ENCODE measurements at places on chromosomes 6 and 20.

- peak; percentile 66 for DNase-seq
Measured at GRCh38 chr20:22684072-22684762, 99.8 kb upstream of the FOXA2 start.

- no peak for DNase-seq
Measured at GRCh38 chr6:88179692-88180091, 13.5 kb upstream of the CNR1 start.

DNA sequence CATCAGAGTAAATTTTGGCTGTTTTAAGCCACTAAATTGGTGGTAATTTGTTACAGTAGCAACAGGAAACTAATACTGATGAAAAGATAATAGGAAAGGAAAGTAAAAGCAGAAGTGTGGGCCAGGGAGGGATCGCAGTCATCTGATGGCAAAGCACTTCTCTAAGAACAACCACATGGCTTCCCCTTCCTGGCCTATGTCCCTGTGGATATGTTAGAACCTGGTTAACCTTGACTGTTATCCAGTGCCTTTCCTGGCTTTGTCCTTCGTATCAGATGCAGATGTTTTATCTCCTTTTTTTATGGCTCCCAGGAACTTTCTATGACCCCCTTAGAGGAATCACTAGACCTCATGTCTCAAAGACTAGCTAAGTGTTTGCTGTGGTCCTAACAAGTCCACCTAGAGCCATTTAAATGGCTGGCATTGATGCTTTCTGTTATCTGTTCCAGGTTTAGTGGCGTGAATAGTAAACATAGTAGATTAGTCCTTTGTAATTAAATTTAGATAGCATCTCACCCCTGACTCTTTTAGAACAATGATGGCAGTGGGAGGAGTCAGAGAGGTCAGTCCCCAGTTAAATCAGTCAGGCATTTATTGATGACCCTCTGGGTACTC lies 79.2 kb upstream of the PHACTR2 start:
- no peak for DNase-seq

GRCh38 chr6:54515013-54515412 lies 206.8 kb downstream of the TINAG start:
- DNase-seq = no peak

DNA sequence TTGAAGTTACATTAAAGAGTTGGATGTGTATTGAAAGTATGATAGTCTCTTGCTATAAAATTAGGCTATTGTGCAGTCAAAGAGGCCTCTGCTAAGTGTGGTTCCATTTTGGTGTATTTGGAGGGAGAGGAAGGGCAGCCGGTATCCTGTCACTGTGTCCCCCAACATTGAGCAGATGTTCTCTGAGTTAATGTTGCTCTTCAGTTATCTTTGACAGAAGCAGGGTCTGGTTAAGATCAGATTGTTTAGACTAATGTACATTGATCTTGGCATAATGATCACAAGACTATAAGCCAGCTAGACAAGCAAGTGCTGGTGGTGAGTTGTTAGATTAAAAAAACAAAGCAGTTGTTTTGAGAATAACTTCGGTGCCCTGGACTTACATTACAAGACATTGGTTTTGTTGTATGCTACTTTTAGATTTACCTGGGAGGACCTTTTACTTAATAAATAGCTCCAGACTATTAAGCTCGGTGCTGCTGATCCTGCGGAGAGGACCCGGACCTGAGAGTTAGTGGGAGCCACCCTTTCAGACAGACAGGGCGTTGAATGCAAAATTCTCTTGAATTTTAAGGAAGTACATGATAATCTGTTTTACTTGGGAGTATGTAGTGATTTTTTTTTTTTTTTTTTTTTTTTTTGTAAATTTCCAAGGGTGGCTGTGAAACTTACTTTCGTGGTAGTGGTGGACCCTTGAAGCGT lies 97.8 kb downstream of the JARID2 start:
- no peak for DNase-seq

DNA sequence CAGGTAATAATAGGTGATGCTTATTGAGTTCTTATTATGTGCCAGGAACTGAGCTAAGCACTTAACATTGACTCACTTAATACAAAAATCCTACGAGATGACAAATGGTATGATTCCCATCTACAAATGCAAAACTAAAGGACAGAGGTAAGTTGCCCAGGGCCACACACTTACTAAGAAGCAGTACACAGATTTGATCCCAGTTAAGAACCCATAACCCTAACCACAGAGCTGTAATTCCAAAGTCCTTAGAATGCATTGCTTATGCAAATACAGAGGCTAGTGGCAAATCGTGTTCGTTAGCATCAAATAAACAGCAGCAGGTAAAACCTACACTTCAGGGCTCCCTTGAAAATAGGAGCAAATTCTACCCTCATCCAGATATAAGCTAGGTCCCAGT lies 104.0 kb downstream of the SASH1 start:
- no peak for DNase-seq

- no peak for DNase-seq
Measured at GRCh38 chr20:46746956-46747526, 37.6 kb downstream of the SLC2A10 start.

- DNase-seq = no peak
Measured at GRCh38 chr6:80156221-80156620, 49.8 kb downstream of the BCKDHB start.

DNA sequence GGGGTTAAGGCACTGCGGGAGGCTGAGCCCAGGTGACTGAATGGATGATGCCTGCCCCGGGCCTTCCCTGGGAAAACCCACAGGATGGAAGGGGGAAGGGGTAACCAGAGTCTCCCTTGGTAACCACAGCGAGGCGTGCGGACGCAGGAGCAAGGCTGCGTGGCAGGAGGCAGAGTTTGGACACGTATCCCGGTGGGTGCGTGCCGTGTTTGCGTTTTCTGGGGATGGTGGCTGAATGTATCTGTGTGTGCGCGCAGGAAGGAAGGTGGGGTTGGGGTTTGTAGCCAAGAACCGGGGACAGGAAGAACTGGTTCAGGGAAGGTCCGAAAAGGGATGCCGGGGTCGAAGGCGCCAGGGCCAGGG lies 1.8 kb downstream of the MDGA1 start:
- no peak for DNase-seq

GRCh38 chr20:61575151-61575937 lies 323.3 kb downstream of the CDH4 start:
- no peak for DNase-seq

DNA sequence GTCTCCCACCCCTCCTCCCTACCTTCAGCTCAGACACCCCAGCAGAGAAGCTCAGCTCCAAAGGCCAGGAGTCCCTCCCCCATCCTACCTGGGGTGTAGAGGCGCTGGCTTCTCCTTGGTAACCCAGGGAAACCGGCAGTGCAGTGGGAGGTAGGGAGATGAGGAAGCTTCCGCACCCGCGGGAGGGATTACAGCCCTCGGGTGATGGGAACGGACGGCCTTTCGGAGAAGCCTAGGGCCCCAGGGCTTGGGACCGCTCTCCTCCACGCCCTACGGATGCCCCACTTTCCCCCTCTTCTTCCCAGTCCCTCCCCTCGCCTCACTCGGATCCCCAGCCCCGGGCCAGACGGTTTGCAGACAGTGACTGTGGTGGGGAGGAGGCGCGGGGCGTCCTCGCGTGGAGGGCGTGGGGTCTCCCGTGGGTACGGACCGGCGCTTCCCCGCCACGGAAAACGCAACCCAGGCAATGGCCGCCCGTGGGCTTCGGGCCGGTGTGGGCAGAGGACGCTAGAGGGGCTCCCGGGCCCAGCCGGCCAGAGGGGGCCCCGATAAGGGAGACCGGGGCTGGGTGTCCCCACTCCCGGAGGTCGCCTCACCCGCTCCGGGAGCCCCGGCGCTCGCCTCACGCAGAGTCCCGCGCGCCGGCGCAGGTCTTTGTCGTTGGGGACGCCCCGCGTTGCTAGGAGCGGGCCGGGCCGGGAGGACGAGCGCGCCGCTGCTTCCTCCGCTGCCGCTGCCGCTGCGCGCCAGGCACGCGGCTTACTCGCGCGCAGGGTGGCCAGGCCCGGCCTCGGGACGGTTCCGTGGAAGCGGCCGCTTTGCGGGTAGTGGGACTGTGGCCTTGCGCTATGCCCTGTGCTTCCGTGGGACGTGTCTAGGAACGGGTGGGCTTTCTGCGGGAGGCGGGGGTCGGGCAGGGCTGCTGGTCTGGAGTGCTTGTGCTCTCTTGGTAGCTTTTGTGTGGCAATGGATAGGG lies 15.8 kb downstream of the AARS2 start:
- no peak for DNase-seq

- DNase-seq = no peak
Measured at GRCh38 chr6:125232466-125232865, 69.3 kb downstream of the HDDC2 start.

DNA sequence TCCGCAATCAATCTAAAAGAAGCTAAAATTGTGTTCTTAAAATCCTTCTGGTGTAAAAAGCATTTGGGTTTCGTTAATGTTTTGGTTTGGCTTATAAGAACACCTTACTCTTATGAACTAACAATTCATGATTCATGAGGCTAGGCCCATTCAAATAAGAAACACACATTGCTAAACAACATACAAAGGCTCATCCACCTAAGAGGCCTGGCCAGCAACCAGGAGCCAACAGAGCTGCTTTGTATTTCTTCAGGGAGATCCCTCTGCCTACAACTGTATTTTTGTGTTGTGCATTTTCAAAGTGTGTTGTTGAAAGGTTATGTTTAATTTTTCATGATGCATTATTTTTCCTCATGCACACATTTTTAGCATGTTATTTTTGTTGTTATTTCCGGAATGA lies 98.6 kb downstream of the PTPRK start:
- no peak for DNase-seq

Measured in left lobe of liver (tissue), 2 donors.